ENCODE measurements at places on chromosomes 5 and 9.

DNA sequence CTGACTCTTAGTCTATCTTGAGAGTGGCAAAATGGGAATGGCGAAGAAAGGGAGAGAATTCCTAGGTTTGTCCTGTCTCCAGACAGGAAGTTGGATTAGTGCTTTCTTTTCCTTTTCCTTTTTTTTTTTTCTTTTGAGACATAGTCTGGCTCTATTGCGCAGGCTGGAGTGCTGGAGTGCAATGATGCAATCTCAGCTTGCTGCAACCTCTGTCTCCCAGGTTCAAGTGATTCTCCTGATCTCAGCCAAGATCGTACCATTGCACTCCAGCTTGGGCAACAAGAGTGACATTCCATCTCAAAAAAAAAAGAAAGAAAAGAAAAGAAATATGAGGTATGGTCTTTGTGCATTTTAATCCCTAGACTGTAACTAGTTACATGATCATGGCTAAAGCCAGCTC is 12.6 kb upstream of the KIF27 start:
- DNase-seq = no peak

DNA sequence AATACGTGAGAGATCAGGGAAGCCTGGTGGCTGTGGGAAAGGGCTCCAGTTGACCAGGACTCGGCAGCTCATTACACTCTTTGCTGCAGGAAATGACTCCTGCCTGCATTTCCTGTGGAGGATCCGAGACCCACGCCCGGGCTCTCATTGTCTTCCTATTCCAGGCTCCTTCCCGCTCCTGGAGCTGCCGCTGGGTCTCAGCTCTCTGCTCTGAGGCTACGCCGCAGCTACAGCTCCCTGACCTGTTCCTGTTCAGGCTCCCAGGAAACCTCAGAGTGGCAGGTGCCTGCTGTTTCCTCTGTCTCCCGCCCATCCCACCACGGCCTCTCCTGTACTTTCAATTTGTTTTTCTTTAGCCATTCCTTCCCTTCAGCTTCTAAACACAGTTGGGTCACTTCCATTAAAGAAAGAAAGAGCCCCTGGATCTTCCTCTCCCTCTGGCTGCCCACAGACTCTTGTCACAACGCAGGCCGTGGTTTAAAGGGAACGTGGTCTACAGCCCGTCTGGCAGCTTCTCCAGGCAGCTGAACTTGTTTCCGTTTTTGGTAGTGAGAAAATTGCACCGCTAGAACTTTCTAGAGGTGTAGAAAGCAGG is 71.5 kb downstream of the IL6ST start:
- DNase-seq = no peak

GRCh38 chr5:142306077-142306502 is 18.7 kb downstream of the SPRY4 start:
- DNase-seq = no peak

DNA sequence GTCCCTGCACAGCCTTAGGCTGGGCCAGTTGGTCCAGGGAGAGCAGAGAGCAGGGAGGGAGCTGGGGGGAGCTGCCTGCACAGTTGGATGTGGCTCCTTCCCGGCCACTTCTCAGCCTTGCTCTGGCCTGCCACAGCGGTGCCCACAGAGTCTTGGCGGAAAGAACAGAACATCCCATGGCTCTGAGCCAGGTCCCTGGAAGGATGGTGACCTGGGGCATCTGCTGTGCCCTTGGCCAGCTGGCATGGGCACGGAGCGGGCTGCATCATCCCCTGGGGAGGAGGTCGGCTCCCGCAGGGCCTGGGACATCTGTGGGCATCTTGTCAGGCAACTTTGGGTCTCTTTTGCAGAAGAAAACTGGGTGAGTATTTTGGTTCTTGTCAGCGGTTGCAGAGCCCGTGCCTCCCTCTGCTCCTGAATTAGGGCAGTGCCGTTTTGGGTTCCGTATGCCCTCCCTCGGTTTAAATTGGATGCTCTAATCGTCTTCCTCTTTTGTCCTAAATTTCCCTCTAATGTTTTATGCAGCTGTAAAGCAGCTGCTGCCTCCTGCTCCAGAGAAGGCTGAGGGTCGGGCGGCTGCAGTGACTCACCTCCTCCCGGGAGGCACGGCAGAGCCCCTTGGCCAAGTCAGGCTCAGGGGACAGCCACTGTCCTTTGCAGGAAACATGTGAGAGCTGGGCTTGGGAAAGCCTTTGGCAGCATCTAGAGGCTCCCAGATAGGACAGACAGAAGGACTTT is 10.5 kb upstream of the NACC2 start:
- no peak for DNase-seq

DNA sequence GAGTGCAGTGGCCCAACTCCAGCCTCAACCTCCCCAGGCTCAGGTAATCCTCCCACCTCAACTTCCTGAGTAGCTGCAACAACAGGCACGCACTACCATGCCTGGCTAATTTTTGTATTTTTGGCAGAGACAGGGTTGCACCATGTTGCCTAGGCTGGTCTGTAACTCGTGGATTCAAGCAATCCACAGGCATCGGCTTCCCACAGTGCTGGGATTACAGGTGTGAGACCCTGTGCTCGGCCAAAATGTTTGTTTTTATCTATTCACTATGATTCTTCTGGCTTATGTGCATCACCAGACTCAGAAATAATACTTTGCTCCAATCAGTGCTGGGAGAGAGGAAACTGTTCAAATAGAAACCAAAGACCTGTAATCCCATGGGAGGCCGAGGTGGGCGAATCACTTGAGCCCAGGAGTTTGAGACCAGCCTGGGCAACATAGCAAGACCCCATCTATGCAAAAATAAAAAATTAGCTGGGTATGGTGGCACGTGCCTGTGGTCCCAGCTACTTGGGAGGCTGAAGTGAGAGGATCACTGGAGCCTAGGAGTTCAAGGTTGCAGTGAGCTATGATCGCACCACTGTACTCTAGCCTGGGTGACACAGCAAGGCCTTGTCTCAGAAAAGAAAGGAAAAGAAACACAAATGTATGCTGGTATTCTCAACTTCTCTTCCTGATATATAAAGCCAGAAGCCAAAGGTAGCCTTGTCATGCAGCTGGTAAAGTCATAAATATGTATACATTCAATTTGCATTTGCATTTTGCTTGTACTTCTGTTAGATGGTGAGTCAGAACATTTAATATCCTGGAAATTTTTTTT is 4.5 kb downstream of the PIP5K1B start:
- no peak for DNase-seq

DNA sequence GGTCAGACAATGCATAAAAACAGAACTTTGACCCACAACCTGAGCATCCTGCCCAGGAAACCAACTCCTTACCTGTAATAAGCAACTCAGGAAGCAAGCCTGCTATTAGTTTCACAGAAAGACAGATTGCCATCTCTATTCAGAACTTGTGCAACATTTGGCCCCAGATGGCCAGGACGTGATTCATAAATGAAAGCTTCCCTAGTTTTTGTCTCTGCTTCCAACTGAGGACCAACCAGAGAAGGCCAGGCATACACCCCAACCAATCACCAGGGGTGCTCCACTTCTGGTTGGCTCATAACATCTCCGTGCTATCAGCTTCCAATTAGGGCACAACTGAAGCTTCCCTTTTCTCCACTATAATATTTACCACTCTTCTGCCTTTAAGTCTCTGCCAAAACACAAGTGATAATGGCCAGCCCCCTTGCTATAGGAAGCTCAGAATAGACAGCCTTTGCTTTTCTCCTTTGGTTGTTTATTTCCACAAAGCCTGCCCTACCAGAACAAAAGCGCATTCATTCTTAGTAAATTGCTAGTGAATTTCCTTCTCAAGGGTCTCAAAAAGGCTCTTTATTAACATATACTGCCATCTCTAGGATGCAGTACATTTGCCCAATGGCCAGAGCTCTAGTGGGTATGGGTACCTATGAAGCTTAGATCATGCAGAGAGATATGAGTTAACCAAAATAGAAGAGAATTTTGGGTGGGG is 289.7 kb upstream of the DAP start:
- no peak for DNase-seq

DNA sequence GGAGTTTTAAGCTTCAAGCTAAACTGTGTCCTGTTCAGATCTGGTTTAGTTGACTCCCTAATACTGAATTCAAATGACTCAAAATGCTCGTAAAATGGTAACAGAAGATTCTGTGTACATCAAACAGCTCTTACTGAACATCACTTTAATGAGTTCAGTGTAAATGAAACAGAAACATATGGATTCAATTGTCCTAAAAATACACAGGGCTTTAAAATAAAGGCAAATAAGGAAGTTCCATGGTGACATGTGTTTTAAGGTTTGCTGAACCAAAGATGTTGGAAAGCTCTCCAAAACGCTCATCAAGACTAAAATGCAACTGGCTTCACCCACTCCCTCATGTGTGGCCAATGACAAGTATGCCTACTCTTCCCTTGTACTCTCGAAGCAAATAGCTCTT is 340.0 kb upstream of the PIK3R1 start:
- no peak for DNase-seq

DNA sequence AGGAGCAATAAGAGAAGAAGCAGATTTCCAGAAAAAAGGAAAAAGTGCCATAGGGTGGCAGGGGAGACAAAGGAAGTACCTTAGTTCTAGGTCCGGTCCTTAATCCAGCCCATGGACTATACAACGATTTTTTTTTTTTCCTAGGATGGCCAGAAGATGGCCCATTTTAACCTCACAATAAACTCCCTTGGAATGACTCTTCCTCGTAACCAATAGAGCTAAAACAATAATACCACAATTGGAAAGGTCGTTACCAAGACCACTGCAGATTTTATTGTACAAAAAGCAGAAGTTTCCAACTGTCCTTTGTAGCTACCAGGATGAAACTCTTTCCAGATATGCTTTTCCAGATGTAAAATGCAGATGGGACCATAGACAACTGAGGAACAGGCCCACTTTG is 34.4 kb upstream of the SSBP2 start:
- no peak for DNase-seq

- no peak for DNase-seq
These were observed 4.1 kb upstream of the DNAJB5 start for GRCh38 chr9:34985311-34985899.

DNA sequence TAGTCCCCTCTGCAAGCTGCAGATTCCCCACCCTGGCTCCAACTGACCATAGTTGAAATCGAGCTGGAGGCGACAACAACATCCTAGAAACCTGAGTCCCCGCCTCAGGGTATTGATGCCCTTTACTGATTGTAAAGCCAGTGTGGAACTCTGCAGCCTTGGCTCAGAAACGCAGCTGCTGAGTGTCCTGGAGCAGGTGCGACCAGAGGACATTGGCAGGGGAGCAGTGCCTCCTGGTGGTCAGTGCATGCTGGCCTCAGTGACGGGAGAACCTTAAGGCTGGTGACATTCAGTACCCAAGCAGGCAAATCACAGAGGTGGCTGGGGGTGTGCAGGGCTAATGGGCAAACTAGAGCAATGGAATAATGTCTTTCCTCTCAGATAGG is 20.4 kb upstream of the ZNF354B start:
- no peak for DNase-seq

GRCh38 chr9:117028103-117028858 is 341.2 kb downstream of the TRIM32 start:
- DNase-seq = no peak

GRCh38 chr5:109838157-109838556 is 148.4 kb downstream of the MAN2A1 start:
- no peak for DNase-seq

DNA sequence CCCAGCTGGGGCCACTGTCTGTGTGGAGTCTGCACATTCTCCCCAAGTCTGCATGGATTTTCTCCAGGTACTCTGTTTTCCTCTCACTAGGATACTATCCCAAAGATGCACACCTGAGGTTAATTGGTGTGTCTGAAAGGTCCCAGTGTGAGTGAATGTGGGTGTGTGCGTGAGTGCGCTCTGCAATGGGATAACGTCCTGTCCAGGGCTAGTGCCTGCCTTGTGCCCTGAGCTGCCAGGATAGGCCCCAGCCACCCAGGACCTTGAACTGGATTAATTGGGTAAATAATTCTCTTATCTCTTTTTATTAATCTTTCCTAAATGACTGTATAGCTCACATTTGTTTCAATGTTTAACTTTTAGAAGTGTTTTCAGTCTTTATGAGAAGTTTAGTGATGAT is 11.5 kb upstream of the PANK3 start:
- DNase-seq = no peak

GRCh38 chr9:125325826-125326225 is 64.2 kb downstream of the GAPVD1 start:
- no peak for DNase-seq

DNA sequence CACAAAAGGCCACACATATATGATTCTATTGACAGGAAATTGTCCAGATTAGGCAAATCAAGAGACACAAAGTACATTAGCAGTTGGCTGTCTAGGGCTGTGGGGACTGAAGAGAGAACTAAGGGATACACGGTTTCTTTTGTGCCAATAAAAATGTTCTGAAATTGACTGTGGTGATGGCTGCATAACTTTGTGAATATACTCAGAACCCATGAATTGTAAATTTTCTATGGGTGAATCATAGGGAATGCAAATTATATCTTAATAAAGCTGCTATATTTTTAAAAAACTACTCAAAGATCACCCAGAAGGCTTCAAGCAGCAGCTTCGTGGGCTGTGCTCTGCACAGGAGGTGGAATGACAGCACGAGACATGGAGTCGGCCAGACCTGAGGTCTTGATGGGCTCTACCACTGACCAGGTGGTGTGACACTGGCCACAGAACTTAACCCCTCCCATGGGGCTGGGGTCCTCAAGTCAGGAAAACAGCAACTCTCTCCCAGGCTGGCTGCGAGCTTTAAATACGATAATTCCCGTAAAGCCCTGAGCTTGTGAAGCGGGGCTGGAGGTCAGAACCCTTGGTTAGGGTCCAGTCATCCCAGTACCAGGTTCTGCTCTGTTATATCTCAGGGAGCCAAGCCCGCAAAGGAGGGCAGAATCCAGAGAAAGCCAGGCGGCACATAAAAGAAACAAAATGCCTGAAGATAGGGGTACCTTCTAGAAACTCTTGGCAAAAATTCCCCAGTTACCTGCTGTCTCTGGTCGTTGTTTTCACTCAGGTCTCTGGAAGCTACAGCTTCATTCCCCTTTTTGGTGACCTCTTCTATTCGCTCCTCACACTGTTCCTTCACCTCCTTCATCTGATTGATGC is 59.1 kb downstream of the GOLM1 start:
- no peak for DNase-seq

DNA sequence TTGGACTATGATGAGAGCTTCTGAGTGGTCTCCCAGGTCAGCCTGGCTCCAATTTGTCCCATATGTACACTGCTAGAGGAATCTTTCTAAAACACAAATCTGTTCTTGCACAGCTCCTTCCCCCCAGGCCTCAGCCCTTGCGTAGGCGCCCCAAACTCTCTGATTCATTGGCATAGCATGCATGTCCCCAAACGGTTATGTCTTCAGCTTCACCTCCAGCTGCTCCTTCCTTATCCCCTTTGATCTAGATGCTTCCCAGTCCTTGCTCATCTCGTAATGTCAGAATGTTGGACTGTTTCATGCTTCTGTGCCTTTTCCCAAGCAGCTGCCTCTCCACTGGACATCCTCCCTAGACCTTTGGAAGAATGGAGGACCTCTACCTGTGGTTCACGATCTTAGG is 60.1 kb upstream of the BASP1 start:
- no peak for DNase-seq
